Tibial artery (tissue), 4 donors: ENCODE measurements at places on chromosomes 6 and 20.

DNA sequence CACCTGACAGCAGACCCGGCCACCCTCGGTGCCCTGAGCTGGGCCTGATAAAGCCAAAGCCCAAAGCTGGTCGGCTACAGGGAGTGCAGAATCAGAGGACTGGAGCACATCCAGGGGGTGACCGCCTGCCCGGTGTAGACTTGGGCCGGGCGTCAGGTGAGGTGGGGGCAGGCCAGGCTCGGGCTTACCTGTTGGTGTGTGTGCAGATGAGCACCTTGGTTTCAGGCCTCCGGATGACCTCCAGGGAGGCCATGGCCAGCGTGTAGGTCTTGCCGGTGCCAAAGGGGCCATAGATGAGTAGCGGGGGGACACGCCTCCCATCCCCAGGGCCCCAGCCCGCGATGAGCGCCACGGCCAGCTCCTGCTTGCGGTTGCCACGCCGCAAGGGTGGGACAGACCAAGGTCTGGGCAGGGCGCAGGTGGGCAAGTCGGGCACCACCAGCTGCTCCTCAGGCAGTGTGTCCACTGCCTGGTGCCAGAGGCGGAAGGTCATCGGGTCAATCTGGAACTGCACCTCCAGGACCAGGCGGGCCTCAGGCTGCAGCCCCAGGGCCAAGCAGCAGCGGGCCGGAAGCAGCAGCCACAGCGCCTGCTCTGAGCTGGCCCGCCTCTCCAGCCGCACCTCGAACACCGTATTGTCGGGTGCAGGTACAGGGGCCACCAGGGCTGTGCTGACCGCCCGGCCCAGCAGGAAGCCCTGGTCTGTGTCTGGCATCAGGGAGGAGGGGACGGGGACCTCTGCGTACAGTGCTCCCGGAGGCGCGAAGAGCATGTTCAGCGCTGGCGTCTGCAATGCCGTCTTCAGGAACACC lies 5.7 kb downstream of the HELZ2 start:
- no peaks in the 10 kb centered on the region for H3K27me3 ChIP-seq
- H3K36me3 ChIP-seq, result peaks cover 26% of the 10 kb centered on the region
- H3K27ac ChIP-seq, result no peak overlapping the region
- H3K4me1 ChIP-seq, result no peaks in the 10 kb centered on the region

- DNase-seq, result no peak
- H3K4me3 ChIP-seq, result no peak overlapping the region
- no peaks in the 10 kb centered on the region for H3K4me1 ChIP-seq
Observed at GRCh38 chr20:37864298-37864697, 38.6 kb upstream of the VSTM2L start.

- no peak overlapping the region for H3K4me3 ChIP-seq
- DNase-seq, result no peak
- H3K36me3 ChIP-seq, result no peaks in the 10 kb centered on the region
- no peak overlapping the region for H3K27ac ChIP-seq
- no peaks in the 10 kb centered on the region for H3K27me3 ChIP-seq
- H3K4me1 ChIP-seq, result no peaks in the 10 kb centered on the region
Observed at GRCh38 chr6:98514796-98515195, 319.6 kb upstream of the POU3F2 start.

DNA sequence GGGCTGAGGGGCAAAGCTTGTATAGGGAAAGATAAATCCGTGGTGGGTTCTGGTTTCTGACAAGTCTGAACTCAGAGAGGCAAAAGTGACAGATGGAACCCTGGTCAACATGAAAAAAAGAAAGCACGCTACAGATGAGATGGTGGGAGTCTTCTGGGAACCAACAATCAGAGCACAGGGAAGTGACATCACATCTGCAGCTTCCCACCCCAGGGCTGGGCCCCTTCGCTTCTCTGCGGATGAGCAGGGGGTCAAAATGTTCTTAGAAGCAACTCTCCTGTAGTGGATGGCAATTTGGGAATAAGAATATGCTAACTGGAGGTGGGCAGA lies 129.2 kb upstream of the AKAP12 start:
- DNase-seq, result no peak
- no peaks in the 10 kb centered on the region for H3K36me3 ChIP-seq
- H3K27ac ChIP-seq, result no peak overlapping the region
- no peak overlapping the region for H3K4me3 ChIP-seq

GRCh38 chr6:21769405-21769861 lies 175.9 kb downstream of the SOX4 start:
- no peaks in the 10 kb centered on the region for H3K27me3 ChIP-seq
- H3K36me3 ChIP-seq, result no peaks in the 10 kb centered on the region
- no peak overlapping the region for H3K4me3 ChIP-seq
- H3K27ac ChIP-seq, result peak overlapping the region; percentile 36

DNA sequence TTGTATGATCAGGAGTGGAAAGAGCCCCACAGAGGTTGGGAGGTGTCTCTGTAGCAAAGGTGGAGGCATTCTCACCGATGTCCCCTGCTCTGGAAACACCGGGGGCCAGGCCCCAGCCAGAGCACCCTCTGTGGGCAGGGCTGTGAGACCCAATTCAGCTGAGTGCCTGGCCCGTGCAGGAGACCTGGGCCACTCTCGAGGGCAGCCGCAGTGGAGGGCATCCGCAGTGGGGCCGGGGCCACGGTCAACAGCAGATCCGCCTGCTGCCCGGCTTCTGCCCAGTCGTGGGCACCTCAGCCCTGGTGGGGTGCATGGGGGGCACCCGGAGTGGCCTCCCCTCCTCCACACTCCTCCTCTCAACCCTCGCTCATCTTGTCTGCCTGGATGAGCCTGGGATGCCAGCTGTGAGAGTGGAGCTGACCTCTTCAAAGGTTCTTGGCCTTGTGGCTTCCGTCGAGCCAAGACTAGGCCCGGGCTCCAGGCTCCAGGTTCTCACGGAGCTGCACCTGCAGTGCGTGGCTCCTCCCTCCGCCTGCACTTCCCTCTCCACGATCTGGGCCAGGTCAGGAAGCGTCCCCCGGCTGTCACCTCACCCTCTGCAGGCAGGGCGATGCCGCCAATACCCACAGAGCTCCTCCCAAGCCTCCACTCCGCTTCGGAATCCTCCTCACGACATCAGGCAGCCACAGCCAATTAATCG lies 134.8 kb downstream of the TAF4 start:
- H3K27ac ChIP-seq, result no peak overlapping the region
- no peak overlapping the region for H3K4me3 ChIP-seq
- no peaks in the 10 kb centered on the region for H3K27me3 ChIP-seq
- H3K36me3 ChIP-seq, result no peaks in the 10 kb centered on the region
- H3K4me1 ChIP-seq, result no peaks in the 10 kb centered on the region

GRCh38 chr6:99416892-99417767 lies 8.0 kb downstream of the PNISR start:
- no peaks in the 10 kb centered on the region for H3K27me3 ChIP-seq
- no peak for DNase-seq
- H3K4me3 ChIP-seq, result no peak overlapping the region
- no peaks in the 10 kb centered on the region for H3K36me3 ChIP-seq
- H3K4me1 ChIP-seq, result peaks cover 13% of the 10 kb centered on the region
- no peak overlapping the region for H3K27ac ChIP-seq

DNA sequence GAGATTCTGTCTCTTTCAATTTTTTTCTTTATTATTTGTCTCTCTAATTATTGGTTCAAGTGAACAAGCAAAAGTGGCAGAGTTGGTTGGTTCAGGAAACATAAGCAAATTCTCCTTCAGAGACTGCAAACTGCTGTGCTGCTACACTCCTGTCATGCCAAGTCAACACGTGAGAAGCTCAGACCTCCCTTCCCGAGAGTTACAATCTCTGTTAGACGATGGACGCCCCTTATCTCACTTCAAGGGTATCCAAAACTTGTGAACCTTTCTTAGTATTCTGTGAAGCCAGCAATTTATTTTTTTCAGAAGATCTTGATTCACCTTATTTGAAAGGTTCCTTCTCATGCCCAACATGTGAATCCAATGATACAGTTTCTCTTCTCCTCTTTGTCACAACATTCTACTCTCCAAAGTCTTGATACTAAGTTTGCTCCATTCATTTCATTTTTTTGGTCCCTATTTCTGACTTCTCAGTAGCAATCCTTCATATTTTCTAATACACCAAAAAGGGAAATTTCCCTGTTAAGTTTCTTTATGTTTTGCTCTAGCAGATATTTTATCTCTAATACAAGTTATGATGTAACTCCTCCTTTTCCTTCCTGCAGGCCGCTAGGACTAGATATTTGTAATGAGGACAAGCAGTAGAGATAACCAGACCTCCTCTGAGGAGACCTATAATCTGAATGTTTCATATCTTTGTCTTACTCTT lies 448.8 kb upstream of the CITED2 start:
- H3K4me3 ChIP-seq, result no peak overlapping the region
- H3K36me3 ChIP-seq, result no peaks in the 10 kb centered on the region
- DNase-seq, result no peak
- no peak overlapping the region for H3K27ac ChIP-seq
- H3K27me3 ChIP-seq, result no peaks in the 10 kb centered on the region

DNA sequence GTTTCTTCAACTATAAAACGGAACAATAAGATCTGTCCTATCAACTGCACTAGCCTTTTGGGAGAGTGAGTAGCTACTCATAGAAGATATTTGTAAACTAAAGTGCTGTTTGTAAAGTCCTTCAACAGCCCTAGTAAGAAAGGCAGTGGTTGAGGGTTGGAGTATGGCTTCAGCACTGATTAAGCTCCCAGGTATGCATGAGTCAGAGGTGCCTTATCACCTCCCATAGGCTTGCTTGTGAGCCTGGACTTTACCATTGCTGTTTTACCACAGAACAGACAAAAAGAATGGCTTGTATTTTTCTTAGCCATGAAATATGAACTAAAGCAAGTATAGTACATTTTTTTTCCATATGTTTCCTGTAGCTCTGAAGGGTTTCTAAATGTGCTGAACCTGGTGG lies 44.1 kb downstream of the SAMD3 start:
- H3K4me3 ChIP-seq, result no peak overlapping the region
- H3K36me3 ChIP-seq, result no peaks in the 10 kb centered on the region
- no peaks in the 10 kb centered on the region for H3K4me1 ChIP-seq
- H3K27ac ChIP-seq, result no peak overlapping the region
- DNase-seq, result no peak
- H3K27me3 ChIP-seq, result no peaks in the 10 kb centered on the region

GRCh38 chr6:166862287-166862977 lies 93.9 kb downstream of the RNASET2 start:
- H3K4me1 ChIP-seq, result peaks cover 14% of the 10 kb centered on the region
- H3K27me3 ChIP-seq, result no peaks in the 10 kb centered on the region
- H3K36me3 ChIP-seq, result no peaks in the 10 kb centered on the region
- H3K27ac ChIP-seq, result no peak overlapping the region

DNA sequence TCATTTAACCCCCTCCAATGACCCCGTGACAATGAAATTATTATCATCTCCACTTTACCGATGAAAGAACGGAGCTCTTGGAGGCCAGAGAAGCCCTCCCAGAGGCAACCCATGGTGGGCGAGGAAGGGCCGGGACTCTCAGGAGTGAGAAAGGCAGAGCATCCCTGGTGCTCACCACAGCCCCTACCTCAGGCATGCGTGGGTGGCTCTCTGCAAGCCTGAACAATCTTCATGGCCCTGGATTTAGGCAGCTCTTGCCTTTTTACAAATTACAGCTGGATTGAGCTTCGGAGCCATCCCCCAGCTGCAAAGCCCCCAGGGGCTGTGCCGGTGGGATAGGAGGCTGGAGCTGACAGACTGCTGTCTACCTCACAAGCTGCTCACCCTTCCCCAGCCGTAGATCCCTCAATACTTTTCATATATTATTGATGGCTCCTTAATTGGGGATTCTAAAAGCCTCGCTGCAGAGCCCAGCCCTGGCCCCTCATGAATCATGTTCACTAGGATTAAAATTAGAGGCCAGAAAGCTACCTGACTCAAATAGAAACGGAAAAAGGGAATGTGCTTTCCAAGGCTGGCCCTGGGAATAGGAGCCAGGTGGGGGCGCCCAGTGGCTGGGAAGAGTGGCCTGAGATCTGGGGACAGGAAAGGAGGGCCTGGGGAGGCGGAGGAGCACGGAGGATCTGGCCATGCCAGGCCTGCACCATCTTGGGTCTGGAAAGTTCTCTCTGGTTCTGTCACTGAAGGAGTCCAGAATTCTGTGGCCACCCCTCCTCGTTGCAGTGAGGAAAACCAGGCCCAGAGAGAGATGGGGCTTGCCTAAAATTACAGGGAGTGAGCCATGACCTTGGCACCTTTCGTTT lies 29.1 kb downstream of the CPNE5 start:
- no peak for DNase-seq
- no peak overlapping the region for H3K27ac ChIP-seq
- H3K4me3 ChIP-seq, result no peak overlapping the region

- DNase-seq, result peak; percentile 70
- H3K4me1 ChIP-seq, result no peaks in the 10 kb centered on the region
- no peaks in the 10 kb centered on the region for H3K36me3 ChIP-seq
- H3K27me3 ChIP-seq, result no peaks in the 10 kb centered on the region
- no peak overlapping the region for H3K27ac ChIP-seq
Observed at GRCh38 chr6:14108571-14109410, 8.8 kb upstream of the CD83 start.

DNA sequence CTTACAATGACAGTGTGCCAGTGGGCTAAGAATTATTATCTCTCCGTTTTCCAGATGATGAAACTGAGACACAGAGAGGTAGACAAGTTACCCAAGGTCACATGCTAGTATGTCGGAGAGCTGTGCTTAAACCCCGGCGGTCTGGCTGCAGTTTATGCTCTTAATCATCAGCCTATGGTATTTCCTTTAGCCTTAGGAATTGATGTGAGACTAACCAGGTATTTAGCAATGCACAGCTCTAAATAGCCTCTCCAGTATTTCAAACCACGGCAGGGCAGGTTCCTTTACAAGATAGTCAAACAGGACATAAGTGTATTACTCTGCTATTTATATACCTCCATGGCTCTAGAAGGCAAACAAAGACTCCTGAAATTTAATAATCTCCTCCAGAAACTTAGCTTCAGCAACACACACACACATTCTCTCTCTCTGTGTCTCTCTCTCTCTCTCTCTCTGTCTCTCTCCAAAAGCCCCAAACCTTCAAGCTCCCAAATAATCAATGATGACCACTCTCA lies 142.0 kb upstream of the ZNF217 start:
- H3K4me3 ChIP-seq, result no peak overlapping the region
- H3K4me1 ChIP-seq, result peaks cover 5% of the 10 kb centered on the region
- DNase-seq, result no peak

DNA sequence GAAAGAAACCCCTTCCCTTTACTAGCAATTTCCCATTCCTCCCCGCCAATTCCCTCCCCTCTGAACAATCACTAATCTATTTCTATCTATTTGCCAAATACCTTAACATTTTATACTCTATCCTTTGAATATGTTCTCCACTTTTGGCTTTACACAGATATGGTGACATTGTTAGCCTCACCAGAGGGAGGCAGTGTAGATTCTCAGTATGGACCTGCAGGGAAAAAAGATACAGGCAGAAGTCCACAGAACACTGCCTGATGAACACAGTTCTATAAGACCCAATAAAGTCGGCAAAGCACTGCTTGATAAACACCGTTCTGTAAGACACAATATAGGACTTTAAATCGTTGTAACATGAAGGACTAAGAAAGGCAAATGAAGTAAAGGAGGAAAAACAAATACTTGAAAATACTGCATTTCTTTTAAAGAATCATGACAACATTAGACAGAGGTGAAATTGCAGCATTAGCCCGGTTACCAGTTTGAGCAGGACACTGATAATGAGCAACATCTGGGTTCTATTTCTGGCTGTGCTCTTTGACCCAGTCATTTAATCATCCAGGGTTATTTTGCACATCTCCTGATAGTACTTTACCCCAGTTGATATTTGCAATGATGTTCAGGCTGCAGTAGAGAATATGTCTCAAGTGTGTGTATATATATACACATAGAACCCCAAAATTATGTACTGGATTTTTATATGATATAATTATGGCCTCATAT lies 296.8 kb downstream of the UTRN start:
- H3K36me3 ChIP-seq, result peaks cover 12% of the 10 kb centered on the region
- no peaks in the 10 kb centered on the region for H3K27me3 ChIP-seq
- no peak for DNase-seq
- H3K4me1 ChIP-seq, result no peaks in the 10 kb centered on the region
- H3K27ac ChIP-seq, result no peak overlapping the region

GRCh38 chr20:61706259-61706961 lies 359.3 kb downstream of the TAF4 start:
- no peak overlapping the region for H3K4me3 ChIP-seq
- DNase-seq, result no peak
- H3K27me3 ChIP-seq, result no peaks in the 10 kb centered on the region
- H3K4me1 ChIP-seq, result no peaks in the 10 kb centered on the region
